ENCODE measurements at places on chromosomes 5 and 9.

DNA sequence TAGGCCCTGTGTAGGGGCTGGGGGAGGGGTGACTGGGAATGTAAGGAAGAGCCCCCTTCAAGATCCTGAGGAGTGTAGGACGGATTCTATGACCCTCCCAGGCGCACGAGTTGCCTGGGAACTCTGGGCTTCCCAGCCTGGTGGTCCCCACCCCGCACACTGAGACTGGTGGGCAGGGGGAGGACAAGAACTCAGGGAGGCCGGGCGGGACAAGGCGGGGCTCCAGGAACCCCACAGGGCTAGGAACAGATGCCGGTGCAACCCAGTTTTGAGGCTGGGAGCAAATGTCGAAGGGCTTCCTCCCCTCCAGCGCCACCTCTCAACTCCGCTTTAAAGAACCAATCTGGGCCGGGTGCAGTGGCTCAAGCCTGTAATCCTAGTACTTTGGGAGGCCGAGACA is 1.3 kb upstream of the VDAC1 start:
- DNase-seq, result no peak

DNA sequence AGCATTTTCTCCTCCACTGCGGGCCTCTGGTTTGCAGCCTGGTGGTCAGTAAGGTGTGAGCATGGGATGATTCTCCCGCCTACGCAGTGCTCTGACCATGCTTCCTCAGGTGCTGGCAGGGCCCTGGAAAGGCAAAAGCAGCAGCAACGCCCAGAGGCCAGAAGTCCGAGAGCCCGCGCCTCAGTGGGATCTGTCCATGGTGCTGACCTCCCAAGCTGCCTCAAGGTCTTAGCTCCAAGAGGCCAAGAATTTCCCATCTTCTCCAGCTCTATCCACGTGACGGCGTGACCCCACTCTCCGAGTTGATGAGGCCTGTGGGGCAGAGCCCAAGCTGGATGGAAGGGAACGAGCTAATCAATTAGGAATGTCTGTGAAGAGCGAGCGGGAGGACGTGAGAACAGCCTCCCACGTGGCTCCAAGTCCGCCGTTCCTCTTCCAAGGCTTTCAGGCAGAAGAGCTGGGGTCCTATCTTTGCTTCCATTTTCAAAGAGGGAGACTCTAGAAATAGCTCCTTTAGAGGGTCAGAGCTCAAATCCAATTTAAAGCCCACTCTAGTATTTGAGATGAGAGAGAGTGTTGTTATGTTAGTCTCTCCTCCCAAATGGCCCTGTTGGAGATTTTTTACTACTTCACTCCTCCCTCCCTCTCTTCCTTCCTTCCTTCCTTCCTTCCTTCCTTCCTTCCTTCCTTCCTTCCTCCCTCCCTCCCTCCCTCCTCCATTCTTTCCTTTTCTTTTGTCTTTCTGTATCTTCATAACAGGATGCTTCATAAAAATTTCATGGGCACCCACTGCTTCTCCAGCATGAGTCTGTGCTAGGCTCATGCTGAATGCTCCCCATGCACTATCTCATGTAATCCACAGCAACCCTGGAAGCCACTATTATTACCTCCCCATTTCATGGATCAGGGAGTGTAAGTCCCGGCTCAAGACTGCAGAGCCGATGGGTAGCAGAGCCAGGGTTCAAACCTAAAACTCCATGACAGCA is 69.3 kb downstream of the OLFM1 start:
- no peak for DNase-seq

DNA sequence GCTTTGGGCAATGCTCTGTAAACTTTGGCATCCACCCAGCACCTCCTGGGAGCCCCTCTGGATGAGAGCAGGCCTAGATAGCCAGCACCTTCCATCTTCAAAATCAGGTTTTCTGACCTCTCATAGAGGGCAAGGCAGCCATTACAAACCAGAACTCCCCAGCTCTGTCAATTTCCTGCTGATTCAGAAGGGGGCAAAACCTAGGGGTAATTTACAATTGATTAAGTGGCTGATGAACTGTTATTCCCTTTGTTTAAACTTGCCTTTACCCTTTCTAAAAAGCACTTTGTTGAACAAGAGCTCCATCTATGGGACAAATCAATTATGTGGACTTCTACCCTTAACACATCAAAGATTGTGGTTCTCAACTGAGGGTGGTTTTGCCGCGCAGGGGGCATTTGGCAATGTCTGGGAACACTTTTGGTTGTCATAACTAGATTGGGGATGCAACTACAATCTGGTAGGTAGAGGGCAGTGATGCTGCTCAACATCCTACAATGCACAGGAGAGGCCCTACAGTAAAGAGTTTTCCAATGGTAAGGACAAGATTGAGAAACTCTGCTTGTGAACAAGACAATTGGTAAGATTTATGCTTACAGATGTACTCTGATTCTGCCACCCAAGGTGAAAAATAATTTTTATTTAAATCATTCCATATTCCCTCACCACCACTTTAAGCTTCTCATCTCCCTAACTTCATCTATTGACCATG is 184.1 kb downstream of the MARCHF11 start:
- no peak for DNase-seq

GRCh38 chr9:127509261-127509954 is 58.1 kb downstream of the LRSAM1 start:
- DNase-seq, result no peak

DNA sequence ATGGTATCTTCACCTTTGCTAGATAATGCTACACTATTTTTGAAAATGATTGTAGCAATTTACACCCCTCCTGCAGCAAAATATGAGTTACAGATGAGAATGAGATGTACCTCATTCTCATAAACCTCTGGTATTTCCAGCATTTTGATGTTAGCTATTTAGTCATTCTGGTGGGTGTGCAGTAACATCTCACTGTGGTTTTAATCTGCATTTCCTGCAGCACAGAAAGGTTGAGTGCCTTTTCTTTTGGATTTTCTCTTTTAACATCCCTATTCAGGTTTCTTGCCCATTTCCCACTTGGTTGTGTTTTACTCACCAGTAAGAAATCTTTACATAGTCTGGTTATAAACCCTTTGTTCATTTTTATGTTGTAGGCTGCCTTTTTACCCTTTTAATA is 206.2 kb downstream of the NR3C1 start:
- DNase-seq, result no peak

GRCh38 chr9:115456515-115456914 is 338.6 kb upstream of the TNC start:
- DNase-seq, result no peak

DNA sequence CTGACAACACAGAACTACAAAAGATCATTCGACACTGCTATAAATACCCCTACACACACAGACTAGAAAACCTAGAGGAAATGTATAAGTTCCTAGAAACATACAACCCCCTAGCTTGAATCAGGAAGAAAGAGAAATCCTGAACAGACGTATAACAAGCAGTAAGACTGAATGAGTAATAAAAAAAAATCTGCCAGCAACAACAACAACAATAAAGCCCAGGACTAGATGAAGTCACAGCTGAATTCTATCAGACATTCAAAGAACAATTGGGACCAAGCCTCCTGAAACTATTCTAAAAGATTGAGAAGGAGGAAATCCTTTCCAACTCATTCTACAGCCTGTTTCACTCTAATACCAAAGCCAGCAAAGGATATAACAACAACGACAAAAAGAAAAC is 68.2 kb upstream of the SLIT3 start:
- DNase-seq, result no peak

- no peak for DNase-seq
These were observed 668.7 kb upstream of the FTMT start for GRCh38 chr5:121182788-121183490.

DNA sequence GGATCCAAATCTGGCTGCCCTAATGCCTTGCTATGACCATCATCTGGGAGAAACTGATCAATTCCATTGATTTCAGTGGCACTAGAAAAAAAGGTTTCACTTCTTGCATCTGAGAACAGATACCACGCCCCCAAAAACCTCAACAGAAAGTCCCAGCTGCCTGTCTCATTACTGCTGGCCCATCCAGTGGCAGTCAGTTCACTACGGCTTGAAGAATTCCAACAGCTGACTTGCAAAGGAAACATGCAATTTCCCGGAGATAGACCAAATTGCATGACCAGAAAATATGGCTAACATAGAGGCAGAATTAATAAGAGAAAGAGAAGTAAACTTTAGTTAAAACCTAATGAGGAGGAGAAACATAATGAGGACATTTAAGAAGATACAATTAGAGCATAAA is 48.6 kb downstream of the UGCG start:
- no peak for DNase-seq

Measured in activated T-helper 1 cell treated with anti-CD3 and anti-CD28 coated beads, Interleukin-2, amount 50 U/mL, for 16 hours (primary cell).